AG04450 (cell line): ENCODE measurements at places on chromosomes 13 and 19.

DNA sequence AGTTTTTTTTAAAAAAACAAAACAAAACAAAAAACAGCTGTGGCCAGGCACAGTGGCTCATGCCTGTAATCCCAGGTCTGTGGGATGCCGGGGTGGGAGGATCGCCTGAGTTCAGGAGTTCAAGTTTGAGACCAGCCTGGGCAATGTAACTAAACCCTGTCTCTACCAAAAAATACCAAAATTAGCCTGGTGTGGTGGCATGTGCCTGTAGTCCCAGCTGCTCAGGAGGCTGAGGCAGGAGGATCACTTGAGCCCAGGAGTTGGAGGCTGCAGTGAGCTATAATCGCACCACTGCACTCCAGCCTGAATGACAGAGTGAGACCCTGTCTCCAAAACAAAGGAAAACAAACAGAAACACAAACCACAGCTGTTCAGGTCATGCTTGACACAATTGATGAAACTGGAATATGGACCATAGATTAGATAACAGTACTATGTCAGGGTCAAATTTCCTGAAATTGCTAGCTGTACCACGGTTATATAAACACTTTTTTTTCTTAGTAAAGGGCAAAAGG lies 6.9 kb upstream of the ANGPTL4 start:
- no peak for DNase-seq

- DNase-seq: no peak
Observed at GRCh38 chr13:91351123-91351522, 3.6 kb downstream of the MIR17HG start.

- DNase-seq: peak; percentile 61
Observed at GRCh38 chr19:49690656-49691242, at the start of gene CPT1C. Gene CPT1C, plus strand, starts transcription at chr19:49691116. Its CDS starts 1,137 bp downstream, at chr19:49692253.

DNA sequence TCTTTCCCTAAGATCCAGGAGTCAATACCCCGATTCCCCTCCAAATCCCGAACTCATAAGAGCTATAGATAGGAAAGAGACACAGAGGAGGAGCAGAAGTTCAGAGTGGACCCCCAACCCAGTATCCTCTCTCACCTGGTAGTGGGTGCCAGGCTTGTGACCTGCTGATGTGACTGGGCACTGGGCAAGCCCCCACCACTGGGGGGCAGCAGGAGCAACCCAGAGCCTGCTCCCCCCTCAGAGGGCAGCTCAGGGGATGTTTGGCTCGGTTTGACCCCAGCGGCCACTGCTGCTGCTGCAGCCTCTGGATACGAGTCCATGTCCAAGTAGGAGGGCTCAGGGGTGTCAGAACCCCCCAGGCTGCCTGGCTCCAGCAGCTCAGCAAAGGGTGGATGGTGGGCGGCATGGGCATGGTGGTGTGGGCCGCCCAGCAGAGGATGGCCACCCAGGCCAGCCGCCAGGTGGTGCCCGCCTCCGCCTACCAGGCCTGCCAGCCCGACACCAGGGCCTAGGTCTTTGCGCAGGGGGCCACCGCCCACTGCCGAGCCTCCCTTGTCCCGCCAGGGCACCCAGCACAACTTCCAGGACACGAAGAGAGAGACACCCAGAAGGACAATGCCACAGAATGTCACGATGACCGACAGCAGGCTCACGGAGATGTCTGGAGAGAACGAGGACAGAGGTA lies 7.4 kb downstream of the SYT3 start:
- DNase-seq: no peak

- no peak for DNase-seq
Observed at GRCh38 chr19:31318790-31319425, 30.3 kb downstream of the TSHZ3 start.

GRCh38 chr13:43170506-43170905 lies 147.1 kb downstream of the DNAJC15 start:
- no peak for DNase-seq

DNA sequence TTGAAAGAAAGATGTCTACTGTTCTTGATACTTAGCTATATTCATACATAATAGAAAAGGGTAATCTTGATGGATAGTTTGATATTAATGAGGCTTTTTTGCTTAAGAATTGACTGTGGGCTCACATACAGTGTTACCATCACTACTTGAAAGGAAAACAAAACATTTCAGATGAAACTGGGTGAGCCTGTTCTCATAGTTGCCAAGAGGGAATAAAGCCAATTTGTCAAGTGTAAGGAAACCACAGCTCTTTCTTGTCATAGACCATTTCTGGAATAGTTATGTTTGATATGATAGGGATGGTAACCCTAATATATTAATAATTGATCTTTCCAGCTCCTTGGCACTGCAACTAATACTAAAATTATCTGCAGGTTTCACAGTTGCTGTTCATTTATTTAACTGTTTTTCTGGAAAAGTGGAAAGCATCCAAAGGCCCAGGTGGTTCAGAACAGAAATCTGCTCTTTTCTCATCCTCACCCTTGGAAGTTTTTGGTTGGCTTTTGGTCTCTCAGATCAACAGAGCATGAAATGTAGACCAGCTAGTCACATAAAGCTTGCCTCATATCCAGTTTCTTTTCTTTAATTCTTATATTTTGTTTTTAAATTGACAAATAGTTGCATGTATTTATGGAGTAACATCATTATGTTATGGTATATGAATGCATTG lies 43.2 kb downstream of the ARHGEF7 start:
- DNase-seq: no peak

DNA sequence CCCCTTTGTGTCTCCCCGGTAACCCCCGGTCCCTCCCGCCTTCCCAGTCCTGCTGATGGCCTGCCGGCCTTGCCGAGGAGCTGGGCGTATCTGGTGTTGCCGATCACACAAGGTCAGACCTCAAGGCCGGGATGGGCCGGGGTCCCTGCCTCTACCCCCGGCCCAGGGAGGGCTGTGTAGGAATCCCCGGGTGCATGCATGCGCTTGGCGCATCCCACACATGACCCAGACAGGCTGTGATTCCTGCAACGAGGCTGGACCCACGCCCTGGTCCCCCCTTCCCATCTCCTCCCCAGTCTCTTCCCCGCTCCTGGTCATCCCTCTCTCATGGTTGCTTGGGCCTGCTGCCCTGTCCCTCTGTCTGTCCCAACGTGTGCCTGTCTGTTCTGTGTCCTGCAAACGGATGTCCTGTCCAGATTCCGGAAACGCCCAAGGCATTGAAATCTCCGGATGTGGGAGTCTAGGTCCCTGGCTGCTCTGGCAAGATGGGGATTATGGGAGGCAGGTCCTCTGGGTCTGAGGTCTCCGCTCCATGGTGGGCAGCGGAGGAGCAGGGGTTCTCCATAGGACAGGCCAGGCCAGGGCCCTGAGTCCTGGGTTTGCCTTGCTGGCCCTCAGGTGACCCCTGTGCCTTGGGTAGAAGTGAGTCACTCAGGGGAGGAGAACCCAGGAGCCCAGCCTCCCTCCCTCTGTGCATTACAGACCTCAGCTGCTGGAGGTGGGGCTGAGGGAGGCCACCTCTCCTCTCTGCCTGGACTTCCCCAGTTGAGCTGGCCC lies 1.6 kb downstream of the PKN1 start:
- DNase-seq: no peak

DNA sequence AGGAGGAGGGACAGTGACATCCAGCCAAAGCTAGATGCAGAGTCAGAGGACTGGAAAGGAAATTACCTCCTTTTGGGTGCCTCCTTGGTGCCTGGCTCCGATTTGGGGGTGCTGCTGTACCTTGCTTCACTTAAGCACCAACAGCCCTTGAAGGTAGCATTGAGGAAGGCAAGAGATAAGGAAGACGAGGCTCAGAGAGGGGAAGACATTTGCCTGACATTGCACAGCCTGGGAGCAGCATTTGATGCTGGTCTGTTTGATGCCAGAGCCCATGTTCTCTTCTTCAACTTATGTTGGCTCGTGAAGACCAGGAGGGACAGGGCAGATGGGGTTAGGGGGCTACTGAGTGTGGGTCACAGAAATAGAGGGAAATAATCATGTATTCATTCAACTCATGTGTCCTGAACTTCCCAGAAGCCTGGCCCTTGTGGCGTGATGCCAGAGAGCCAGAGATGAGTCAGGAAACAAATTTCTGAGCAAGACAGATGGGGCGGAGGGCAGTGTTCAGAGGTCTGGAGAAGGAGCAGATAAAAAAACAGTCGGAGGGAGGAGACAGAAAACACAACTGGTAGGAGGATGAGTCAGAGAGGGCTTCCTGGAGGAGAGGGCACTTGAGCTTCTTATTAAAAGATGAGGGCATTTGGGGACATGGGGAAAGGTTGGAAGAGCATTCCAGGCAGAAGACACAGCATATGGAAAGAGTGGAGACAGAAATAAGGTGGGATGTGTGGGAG lies 3.0 kb upstream of the C19orf81 start:
- DNase-seq: no peak

DNA sequence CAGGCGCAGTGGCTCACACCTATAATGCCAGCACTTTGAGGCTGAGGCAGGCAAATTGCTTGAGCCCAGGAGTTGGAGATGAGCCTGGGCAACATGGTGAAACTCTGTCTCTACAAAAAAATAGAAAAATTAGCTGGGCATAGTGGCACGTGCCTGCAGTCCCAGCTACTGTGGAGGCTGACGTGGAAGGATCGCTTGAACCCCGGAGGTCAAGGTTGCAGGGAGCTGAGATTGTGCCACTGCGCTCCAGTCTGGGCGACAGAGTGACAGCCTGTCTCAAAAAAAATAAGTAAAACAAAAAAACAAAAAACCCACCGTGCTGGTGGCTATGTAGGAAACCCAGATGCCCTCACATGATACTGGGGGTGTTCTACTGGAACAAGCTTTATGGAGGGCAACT lies 16.4 kb downstream of the PHLDB3 start:
- no peak for DNase-seq

DNA sequence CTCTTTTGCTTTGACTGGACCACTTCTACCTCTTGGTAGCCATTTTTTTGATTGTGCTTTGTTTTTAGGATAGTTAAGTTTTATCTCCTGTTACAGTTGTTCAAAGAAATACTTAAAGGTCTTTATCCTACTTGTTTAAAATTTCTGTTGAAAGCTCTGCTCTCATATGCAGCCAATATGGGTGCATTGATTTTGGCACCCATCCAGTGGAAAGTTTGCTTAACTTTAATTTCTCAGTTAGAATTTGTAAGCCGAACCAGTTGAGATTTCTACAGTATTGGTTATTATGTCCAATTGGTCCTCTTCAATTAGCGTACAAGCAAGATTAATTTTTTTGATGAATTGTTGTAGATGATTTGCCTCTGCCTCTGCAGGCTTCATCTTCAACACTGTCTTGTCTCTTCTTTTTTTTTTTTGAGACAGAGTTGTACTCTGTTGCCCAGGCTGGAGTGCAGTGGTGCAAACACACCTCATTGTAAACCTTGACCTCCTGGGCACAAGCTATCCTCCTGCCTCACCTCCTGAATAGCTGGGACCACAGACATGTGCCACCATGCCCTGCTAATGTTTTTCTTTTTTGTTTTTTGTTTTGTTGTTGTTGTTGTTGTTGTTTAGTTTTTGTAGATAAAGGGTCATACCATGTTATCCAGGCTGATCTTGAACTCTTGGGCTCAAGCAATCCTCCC lies 65.3 kb downstream of the MAB21L1 start:
- DNase-seq: no peak

DNA sequence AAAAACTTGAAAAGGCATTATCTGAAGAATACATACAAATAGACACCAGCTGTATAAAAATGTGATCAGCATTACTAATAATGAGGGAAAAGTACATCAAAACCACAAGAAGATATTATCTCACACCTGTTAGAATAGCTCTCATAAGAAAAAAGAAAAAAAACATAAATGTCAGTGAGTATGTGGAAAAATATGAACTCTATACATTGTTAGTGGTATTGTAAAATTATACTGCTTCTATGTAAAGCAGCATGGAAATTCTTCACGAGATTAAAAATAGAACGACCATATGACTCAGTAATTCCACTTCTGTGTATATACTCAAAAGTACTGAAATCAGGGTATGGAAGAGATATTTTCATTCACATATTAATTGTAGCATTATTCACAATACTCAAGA lies 1146.4 kb downstream of the SLITRK5 start:
- DNase-seq: no peak

DNA sequence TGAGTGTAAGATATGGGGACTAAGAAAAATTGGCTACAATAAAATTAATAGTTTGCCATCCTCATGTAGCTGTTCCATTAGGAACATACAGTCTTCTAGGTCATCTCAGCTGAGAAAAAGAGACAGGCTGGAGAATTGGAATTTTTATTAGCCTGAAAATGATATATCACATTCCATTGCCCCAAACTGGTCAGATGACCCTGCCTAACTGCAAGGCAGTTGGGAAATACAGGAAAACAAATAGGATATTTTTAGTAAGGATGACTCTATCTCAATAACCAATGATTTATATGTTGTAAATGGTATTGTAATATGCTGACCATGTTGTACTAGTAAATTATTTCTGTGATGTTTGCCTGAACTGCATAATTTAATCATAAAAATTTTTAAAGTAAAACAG lies 673.8 kb downstream of the PCDH9 start:
- no peak for DNase-seq

DNA sequence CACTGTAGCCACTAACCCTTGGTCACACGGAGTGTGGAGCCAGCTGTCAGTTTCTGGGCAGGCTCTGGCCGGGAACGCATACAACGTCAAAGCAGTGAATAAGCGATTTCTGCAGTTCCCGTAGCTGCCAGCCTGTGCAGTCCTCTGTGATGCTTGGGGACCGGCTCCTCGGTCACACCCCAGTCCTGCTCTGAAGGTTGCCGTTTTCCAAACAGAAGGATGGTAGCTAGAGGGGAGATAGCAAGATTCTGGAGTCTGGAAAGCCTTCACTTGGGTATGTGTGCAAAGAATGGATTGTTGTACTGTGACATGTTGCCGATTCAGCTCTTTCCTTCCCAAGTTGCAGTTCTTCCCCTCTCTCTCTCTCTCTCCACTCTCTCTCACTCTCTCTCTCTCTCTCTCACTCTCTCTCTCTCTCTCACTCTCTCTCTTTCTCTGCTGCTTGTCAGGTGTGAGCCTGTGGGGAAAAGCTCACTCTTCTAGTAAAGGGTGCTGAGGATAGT lies 38.7 kb upstream of the C1QTNF9 start:
- DNase-seq: no peak

DNA sequence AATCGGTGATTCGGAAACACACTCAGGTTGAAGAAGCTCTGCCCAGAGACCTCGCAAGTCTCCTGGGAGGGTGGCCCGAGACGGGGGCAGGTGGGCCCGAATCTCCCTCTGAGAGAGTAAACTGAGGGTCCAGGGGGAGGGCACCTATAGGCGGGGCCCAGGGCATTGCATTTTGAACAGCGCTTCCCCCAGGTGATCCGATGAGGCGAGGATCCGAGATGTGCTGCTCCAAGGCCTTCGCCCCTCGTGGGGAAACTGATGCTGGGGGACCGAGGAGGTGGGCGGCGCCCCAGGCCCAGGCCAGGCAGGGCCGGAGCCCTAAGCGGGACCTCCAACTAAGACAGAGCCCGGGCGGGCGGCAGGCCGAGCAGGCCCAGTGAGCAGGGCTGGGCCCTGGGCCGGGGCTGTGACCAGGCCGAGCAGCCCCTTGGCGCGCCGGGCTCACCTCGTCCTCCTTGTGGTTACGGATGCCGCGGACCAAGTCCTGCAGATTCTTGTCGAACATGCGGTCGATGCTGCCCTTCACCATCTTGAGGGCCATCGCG lies 500 bp downstream of the AP3D1 start:
- no peak for DNase-seq

- no peak for DNase-seq
Observed at GRCh38 chr13:48158915-48159314, 64.0 kb upstream of the MED4 start.

GRCh38 chr13:45511310-45512097 lies 46.8 kb downstream of the COG3 start:
- DNase-seq: peak; percentile 50
